ENCODE measurements at places on chromosomes 16 and 17.

DNA sequence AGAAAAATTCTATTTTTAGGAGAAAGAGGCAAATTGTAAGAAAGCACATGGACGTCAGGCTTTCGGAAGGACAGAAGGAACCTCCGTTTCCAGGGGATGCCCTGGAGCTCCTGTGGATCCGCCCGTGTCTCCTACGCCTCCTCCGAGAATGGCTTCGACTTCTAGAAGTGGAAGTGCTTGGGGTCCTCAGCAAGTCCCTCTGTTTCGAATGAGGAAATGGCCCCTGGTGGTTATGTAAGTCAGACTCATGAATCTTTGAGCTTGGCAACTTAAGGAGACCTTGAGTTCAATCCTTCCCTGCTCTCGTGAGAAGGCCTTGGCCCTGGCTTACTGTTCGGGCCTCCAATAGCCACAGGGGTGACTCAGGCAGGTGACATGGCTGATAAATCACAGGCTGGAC, 38.9 kb downstream of the COX4I1 start:
- no peak for DNase-seq

GRCh38 chr16:30510376-30510938, 15.9 kb downstream of the ZNF768 start:
- no peak for DNase-seq

DNA sequence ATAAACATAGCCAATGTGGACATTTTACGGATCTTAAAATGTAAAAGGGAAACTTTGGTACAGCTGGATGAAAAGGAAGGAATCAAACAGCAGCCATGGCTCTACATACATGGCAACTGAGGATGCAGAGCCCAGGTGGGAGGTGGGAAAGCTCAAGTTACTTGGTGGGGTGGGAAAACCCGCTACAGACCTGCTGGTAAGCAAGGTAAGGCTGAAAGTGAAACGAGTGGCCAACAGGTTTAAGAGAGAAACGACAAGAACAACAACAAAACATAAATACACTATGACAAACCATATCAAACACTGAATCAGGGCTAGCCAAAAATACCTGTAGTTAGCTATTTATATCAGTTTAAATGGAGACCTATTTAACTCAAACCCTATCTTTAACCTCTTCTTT, 185.3 kb downstream of the CEP112 start:
- no peak for DNase-seq

- DNase-seq = no peak
Measured at GRCh38 chr16:72837846-72838585, 209.9 kb downstream of the ZFHX3 start.

DNA sequence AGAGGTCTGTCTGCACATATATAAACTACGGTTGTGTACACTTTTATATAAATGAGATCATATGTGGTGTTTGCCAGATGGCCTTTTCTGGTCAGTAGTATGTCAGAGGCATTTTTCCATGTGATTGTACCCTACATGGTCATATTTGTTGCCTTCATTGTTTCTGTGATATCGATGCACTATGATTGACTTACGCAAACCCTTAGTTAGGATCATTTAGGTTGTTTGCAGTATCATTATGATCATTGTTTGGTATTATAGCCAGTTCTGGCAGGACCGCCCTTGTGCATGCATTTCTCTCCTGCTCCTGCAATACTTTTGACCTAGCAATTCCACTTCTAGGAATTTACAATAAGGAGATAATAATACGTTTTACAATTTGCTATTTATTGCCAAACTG, 169.1 kb downstream of the MSI2 start:
- DNase-seq = no peak

DNA sequence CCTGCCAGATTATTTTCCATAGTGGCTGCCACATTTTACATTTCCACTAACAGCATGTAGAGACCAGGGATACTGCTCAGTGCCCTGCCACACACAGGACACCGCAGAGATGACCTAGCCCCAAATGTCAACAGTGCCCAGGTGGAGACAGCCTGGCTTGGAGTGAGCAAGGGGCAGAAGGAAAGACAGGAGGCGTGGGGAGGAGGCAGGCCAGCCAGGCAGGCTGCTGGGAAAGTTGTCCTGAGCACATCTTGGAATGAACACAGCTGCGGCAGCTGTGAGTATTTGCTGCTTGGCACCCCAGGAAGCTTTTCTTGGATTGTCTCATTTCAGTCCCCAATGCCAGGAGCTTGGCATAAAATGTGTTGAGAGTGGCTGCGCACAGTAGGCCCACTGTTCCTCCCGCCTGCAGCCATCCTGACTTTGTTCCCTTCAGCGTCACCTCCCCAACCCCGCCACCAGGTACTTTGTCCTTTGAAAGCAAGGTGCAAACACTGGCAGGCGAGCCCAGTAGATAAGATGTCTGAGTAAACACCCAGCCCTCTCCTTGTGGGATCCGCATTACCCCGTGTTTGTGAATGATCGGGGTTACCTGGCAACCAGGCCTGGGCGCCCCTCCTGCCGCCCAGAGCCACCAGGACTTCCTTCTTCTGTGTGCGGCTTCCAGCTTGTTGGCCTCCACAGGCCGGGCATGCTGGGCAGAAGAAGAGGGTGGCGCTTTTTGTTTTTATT, 114.0 kb downstream of the CMIP start:
- DNase-seq = no peak

DNA sequence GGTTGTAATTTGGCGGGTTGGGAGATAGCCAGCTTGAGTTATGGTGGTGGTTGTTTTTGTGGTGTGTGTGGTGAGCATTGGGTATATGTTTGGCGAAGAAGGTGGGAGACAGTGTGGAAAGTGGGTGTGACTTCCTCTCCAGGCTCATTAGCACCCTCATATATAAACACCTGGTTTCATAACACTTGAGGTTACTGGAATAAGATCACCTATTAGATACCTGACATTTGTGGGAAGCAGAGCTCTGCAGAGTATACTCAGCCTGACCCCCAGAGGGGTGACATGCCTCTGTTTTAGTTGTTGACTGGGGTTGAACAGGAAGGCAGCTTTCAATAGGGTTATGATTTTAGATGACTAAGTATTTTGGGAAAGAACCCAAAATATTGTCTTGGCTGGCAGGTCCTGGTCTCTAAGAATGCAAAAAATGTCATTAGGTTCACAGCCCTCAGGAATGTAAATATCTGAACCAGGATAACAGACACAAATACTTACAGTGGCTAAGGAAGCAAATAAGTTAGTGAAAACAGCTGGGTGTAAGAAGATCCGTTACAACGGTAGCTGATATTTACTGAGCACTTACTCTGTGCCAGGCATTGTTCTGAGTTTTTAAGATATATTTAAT, 18.3 kb upstream of the EFCAB13 start:
- no peak for DNase-seq

DNA sequence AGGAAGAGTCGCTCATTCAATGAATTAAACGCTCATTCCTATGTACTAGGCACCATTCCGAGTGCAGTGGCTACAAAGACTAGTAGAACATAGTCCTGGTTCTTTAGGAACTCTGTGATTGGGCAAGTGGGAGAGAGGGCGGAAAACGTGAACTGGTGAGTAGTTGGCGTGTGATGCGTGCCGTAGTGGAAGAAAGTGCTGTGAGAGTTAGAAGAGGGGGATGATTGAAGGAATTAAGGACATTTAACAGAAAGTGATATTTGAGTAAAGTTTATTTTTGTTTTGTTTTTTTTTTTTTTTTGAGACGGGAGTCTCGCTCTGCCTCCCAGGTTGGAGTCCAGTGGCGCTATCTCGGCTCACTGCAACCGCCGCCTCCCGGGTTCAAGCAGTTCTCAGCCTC, 7.9 kb upstream of the SLFN14 start:
- DNase-seq = peak; percentile 18

DNA sequence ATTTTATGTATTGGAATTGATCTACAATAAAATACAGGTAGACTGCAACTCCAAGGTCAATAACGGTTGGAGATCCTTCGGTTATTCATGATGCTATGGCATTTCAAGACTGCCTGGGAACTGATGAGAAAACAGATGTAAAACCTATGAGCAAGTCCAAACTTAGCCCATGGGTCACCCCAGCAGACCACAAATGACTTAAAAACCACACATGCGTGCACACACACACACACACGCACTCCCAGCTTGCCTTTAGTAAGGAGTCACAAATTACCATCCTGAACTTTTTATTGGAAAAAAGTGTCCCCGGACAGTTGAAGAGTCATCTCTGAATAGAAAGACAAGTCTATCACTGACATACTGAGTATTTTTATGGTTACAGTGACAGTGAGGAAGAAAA, 26.7 kb downstream of the TRIM25 start:
- DNase-seq = no peak

GRCh38 chr17:49018116-49018612, 21.0 kb downstream of the IGF2BP1 start:
- no peak for DNase-seq

GRCh38 chr17:6994666-6995256, 1.1 kb upstream of the ALOX12 start:
- DNase-seq = no peak

DNA sequence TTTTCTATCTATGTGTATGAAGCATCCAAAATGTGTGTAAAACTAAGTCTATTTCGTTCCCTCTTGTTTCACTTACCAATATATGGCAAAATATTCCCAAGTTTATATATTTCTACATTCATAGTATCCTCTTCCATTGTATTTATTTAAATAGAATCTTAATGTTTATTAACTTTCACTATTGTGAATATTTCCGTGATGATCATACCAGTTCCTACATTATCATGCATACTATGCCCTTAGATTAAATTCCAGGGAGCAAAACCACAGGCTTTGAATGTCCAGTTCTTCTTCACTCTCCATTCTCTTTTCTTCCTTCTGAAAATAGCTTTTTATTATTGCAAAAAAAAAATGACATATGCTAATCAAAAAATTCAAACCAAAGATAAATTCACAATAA, 4.0 kb downstream of the MAP2K6 start:
- no peak for DNase-seq

DNA sequence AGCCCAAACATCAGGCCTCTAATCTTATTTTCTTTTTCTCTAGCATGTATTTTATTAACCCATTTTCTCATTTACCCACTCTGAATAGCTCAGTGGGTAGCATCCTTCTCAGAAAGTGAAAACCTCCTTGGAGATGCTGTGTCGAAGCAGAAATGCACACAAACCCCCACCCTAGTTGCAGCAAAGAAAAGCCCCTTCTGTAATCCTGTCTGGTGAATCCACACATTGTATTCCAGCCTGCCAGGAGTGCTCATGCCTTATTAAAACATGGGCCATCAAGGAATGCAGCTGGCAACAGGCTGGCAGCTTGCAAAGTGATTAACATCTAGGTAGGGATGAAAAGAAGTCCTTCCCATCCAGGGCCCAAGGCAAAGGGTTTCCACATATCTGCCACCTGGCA, 39.7 kb upstream of the AXIN2 start:
- no peak for DNase-seq

- DNase-seq = peak; percentile 32
Measured at GRCh38 chr17:45284176-45285140, 22.6 kb upstream of the SPATA32 start.

DNA sequence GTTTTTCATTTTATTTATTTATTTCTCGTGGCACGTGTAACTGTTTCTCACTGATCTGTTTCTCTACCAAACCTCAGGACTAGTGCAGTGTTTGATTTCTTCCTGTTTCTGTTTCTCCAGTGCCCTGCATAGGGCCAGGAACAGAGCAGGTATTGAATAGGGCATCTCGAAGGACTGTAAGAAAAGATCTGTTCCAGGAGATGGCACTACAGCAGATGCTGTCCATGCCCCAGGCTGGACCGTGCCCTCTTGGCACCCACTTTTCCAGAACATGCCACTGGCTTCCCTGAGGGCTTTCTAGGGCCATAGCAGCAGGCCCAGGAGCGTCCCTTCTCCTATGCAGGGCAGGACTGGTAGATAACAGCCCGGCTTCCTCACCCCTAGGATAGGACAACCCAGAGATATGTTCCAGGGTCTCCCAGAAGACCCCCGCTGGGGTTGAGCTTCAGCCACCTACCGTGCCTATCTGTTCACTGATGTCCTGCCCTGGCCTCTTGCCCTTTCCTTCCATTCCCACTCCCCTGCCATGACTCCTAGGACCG, 4.4 kb downstream of the SNX20 start:
- DNase-seq = no peak

GRCh38 chr16:1530883-1531637, 2.4 kb upstream of the TMEM204 start:
- DNase-seq = no peak

GRCh38 chr17:41813152-41813680, 412 bp downstream of the FKBP10 start:
- DNase-seq = no peak

DNA sequence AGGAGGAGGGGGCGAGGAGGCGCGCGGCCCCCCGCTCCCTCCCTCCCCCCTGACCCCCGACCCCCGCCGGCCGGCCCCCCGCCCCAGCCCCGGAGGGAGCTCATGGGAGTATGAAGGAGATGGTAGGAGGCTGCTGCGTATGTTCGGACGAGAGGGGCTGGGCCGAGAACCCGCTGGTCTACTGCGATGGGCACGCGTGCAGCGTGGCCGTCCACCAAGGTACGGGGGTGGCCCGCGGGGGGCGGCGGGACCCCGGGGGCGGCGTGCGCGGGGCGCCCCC, 390 bp downstream of the MLLT6 start:
- DNase-seq = no peak

DNA sequence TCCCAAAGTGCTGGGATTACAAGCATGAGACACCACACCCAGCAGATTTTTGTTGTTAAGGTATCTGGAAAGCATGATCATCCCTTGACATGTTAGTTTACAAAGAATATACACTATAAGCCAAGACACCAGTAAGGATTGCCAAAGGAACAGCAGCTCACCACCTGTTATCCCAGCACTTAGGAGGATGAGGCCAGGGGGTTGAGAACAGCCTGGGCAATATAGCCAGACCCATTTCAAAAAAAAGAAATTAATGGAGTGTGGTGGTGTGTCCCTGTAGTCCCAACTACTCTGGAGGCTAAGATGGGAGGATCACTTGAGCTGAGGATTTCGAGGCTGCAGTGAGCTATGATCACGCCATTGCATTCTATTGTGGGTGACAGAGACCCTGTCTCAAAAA, 5.1 kb downstream of the ANKRD40CL start:
- no peak for DNase-seq

GRCh38 chr17:30292286-30292858, 628 bp upstream of the BLMH start:
- no peak for DNase-seq

- peak; percentile 88 for DNase-seq
Measured at GRCh38 chr16:11354733-11355574, 9.7 kb downstream of the RMI2 start.

- DNase-seq = no peak
Measured at GRCh38 chr17:67125417-67125816, 81.1 kb downstream of the CACNG1 start.

- no peak for DNase-seq
Measured at GRCh38 chr16:53966821-53967571, 263.0 kb downstream of the FTO start.

All from naive thymus-derived CD8-positive, alpha-beta T cell (primary cell).